ENCODE measurements at places on chromosomes 3 and 15.

GRCh38 chr3:179971280-179971679 lies 65.5 kb downstream of the PEX5L start:
- DNase-seq = no peak

GRCh38 chr15:31456354-31457060 lies 129.9 kb downstream of the KLF13 start:
- DNase-seq = no peak

DNA sequence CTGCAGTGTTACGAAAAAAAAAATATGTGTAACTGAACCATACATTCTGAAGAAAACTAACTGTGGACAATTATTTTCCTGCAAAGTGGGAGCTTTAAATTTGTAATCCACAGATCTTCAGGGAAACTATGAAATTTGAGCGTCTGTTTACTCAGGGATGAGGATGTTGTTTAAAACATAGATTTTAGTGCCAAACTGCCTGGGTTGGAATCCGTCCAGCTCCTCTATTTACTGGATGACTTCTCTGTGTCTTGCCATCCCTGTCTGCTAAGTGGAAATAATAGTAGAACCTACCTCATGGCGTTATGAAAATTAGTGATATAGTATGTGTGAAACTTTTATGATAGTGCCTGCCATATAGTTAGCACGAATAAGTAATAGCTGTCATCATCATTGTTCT lies 666.5 kb downstream of the SQOR start:
- DNase-seq = no peak

GRCh38 chr3:190325923-190326322 lies 3.7 kb upstream of the CLDN1 start:
- DNase-seq = no peak

DNA sequence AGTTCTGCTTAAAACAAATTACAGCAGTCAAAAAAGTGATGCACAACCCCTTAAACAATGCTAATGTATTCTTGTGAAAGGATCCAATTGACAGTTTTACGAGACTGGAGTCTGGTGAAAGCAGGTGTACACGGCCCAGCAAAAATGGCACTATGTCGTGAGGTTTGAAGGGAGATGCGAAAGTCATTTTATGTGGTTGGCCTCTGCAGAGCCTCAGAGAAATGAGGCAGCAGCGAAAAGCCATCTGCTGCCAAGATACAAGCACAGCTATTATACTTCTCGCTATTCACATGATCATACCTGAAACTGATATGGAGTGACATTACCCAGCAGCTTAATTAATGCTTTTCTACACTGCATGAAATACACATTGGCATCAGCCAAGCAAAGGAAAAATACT lies 36.4 kb downstream of the MECOM start:
- no peak for DNase-seq

DNA sequence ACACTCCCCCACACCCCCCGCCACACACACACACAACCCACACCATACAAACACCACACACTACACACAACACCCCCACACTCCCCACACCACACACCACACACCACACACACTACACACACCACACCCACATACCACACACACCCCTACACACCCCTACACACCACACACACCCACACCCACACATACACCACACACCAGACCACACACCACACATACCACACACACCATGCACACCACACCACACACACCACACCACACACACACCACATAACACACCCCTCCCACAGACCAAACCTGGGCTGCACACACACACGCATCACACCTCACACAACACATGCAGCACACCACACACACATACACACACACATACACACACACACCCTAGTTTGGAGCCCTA lies 1.8 kb upstream of the RASGRF1 start:
- DNase-seq = no peak

GRCh38 chr3:36428445-36428844 lies 48.1 kb downstream of the STAC start:
- no peak for DNase-seq

DNA sequence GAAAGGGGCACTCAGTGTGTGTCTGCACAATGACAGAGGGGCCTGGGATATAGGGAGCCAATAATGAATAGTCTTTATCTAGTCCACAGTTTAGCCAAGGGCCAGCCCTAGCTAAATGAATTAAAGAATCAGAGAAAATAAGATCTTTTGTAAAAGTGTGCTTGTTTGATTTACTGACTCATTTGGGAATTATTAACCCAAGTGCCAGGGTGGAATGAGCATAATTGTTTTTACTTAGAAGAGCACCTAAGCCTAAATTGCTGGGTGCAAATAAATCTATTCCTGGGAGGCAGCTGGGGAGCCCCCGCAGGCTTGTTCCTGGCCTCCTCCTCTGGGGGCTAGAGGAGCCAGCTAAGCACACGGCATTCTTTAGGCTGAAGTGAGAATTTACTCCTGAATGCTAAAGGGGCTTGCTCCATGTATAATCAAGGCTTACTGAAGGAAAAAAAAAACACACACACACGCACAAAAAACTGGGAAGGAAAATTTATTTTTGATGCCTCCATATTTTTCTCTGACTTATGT lies 405.3 kb upstream of the SUCLG2 start:
- no peak for DNase-seq

DNA sequence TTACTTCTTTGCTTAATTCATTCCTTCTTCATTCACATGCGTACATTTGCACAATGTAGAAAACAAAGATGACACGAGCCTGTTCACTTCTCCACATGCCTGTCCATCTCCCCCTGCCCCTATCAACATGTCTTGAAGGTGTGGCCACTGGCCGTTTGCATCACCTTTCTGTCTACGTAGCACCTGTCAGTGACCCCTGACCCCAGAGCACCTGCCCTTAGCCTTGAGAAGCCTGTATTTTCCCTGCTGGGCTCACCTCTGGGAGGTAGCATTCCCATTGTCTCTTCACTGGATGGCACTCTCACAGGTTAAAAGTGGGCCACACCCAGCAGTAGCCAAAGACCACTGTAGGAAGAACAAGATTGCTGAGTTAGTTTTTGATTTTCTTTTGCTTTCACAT lies 234.1 kb downstream of the THSD4 start:
- DNase-seq = no peak
